ENCODE measurements at places on chromosomes 16 and 17.
A peak's percentile ranks its signal among the peaks of the same experiment; 100 is the strongest.

GRCh38 chr16:72988569-72988968 is 59.4 kb downstream of the ZFHX3 start:
- no peak for DNase-seq

- peak; percentile 79 for DNase-seq
Measured at GRCh38 chr17:30950669-30951399, 20.0 kb upstream of the RNF135 start.

DNA sequence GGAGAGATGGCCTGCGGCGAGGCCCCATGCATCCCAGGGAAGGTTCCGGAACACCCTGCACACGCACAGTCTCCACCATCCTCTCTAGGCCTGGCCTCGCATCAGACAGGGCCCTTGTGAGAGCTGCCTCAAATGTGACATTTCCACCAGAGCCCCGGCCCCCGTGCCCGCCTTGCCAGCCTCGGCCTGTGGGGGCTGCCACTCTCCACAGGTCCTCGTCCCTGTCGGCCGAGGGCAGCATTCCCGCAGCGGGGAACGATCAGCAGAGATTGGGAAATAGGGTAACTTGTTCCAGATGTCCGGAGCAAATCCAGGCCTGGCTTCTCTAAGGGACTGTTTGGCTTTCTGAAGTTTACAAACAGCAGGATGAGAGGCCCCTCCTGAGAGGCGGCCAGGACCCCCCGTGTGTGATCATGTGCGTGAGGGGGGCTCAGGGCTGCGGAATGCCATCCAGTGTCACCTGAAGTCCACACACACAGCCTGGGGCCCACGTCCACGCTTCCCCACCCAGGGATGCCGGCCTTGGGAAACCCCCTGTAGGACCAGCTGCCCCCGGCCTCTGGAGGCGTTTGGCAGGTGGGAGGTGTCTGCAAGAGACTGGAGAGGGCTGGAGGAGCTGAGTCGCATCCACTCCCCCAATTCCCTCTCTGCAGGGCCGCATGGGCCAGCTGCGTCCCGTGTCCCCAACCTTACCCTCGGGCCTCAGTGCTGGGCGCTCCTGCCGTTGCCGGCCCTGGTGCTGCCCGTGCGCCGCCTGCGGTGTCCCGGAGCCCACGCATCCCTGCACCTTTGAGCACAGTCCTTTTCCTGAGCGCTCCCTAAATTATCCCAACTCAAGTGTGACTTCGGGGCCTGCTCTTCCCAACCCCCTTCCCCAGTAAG is 70.4 kb downstream of the ZDHHC7 start:
- DNase-seq = peak; percentile 61

DNA sequence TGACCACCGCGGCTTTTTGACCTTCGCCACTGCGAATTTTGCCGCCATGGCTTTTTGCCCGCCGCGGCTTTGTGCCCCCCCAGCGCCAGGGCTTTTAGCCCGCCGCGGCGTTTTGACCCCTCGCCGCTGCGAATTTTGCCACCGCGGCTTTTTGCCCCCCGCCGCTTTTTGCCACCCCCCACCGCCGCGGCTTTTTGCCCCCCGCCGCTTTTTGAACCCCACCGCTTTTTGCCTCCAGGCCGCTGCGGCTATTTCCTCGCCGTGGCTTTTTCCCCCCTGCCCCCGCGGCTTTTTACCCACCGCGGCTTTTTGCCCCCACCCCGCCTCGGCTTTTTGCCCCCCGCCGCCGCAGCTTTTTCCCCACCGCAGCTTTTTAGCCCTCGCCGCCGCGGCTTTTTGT is 134.8 kb upstream of the TP53TG3C start:
- no peak for DNase-seq

DNA sequence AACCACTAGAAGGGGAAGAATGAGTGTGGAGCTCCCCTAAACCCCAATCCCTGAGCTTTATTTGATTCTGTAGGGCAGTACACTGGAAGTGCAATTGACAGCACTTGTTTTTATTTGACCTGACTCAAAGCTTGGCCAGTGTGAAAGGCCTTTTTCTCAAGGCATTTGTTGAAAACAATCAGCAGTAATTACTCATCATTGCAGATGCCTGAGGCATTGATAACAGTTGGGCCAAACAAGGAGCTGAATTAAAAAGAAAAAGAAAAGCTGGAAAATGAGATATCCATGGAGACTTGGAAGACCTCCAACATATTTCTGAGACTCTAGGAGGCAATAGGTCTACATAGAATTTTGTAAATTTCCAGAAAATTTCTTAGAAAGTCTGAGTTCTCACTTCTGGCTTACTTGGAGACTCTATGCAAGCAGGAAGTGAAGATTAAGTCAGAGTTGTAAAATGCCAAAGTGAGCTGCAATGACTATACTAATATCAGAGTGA is 200.8 kb upstream of the KCNJ16 start:
- peak; percentile 87 for DNase-seq

DNA sequence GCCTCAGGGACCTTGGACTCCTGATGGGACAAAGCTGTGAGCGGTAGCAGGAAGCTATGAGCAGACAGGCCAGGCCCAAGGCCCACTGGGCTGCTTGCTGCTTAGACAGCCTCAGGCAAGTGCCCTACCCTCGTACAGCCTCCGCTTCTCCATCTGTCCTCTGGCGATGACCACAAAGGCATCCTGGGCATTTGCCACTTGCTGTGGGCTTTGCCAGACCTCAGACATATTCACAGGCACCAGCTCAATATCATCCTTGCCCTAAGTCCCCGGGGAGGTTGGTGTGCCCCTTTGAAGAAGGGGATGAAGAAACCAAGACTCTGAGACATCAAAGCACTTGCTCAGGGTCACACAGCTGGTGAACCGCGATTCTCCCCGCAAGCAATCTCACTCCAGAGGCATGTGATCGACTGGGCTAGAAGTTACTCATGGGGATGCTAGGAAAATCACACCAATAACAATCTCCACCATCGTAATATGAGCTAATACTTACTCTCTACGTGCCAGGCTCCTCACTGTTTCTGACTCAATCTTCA is 21.7 kb downstream of the PPL start:
- peak; percentile 78 for DNase-seq

DNA sequence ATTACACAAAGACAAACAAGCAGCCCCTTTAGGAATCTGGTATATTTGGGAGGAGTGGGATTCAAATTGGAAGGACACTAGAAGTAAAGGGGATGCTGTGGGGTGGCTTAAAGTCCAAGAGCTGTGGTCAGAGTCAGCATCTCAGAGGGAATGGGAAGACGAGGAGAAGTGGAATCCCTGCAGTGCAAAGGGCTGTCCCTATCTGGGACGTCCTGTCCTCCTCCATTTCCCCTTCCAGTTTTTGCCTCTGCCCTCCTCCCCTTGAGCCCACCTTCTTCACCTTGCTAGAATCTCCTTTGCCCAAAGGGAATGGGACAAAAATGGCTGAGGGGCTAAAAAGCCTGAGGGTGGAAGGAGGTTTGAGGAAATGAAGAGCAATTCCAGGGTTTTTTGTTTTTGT is 4.2 kb upstream of the PLXDC1 start:
- DNase-seq = no peak

GRCh38 chr17:41687828-41688640 is 651 bp upstream of the EIF1 start:
- DNase-seq = no peak

DNA sequence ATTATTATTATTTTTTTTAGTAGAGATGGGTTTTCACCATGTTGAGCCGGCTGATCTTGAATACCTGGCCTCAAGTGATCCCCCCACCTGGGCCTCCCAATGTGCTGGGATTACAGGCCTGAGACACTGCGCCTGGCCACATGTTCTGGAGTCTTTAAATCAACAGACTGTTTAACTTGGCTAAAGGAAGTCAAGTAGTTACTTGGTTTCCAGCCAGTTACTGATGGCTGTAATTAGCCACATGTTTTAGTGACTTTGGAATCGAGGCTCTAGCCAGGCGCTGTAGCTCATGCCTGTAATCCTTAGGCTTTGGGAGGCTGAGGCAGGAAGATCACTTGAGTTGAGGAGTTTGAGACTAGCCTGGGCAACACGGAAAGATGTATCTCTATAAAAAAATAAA is 699.2 kb upstream of the RBFOX1 start:
- DNase-seq = no peak

DNA sequence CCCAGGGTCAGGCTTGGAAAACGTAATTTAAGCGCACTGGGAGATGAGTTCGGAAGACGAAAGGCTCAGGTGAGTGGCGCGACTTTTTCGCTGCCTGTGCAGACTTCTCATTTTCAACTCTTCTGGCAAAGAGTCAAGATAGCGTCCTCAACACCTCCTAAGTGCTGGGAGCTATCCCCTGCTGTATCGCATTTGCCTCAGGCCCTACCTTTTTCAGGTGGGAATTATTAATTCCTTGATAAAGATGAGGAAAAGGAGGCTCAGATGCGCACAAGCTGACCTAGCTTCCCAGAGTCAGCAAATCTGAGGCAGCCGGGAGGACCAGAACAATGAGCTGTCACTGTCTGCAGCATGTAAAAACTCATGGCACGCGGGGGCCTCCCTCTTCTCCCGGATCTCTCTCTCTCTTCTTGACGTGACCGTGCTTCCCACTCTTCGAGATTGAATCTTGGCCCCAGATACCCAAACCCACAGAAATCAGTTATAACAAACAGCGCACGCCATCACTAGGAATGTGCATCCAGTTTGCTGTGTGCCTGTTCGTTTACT is 512 bp upstream of the ADAMTS18 start:
- DNase-seq = no peak

DNA sequence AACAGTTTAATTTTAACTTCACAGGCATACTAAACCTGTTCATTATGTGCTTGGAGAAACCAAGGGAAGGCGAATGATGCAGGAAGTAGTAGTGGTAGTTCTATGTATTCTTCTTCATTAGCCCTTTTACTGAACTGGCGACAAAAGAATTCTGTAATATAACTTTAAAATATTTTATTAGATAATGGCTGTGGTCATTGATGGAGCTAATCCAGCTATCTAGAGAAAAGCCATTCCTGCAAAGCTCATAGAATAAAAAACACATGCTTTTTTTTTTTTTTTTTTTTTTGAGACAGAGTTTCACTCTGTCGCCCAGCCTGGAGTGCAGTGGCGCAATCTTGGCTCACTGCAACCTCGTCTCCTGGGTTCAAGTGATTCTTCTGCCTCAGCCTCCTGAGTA is 23.5 kb downstream of the TANC2 start:
- no peak for DNase-seq

DNA sequence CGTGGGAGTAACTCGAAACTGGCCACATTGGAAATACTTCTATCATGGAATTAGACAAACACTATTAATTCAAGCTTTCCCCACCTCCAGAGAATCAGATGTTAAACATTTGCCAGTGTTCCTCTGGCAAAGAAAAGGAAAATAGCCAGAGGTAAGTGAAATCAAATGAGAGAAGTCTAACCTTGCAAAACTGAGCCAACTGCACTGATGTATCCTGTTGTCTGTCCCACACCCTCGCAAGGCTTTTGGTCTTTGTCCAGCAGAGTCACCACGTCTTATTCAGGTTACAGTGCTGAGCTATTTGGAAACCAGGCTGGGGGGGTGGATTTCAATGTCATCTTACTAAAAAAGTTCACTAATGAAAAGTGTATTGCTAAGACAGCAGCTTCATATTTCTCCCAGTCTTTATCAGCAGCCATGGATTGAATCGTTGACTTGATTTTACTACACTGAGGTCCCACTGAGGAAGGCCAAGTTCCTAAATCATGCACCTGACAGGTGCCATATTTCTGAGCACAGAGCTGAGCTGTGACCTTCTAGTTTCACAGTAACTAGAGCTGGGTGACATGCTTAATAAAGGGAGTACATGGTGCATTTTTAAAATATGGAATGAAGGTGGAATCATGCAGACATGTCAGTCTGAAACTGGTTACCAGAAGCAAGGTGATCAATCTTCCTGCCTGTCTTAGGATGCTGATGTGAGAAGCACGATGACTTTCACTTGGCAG is 85.2 kb upstream of the HSBP1 start:
- no peak for DNase-seq

GRCh38 chr17:869086-869485 is 86.9 kb downstream of the MRM3 start:
- DNase-seq = no peak

DNA sequence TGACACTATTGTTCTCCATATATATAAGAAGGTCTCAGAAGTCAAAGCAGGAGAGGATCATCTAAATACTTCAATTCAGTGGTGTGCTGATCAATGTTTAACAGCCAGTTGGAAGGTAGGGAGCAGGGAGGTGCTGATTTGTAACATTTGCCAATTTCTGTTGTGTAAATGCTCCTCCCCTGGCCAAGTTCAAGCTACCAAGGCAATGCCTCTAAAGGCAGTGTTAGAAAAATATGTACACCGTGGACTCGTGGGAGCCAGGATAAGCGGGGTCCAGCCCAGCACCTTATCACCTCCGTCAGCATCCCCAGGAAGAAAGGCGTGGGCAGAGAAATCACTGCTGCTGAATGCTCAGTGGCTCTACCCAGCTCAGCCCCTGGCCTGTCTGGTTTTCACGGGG is 75.3 kb upstream of the COX10 start:
- DNase-seq = no peak

GRCh38 chr17:49343273-49343672 is 18.8 kb downstream of the ZNF652 start:
- DNase-seq = peak; percentile 87
